Bronchial epithelial cell (primary cell): ENCODE measurements at places on chromosomes 5 and 9. TPM values are rescaled to one million over a fixed set of nuclear protein-coding genes. Genes with fewer than 3 reads are reported as not detected.

The PROB1 gene
- total RNA-seq: 0.51 and 0.53 TPM in 2 replicates

The FUT7 gene
- total RNA-seq: not detected in 2 replicates

The SEC61B gene
- total RNA-seq: 62.9 and 77.2 TPM in 2 replicates

The TMEM171 gene
- 0.26 and 0.51 TPM in 2 replicates for total RNA-seq

The WNK2 gene
- under 0.01 and 0.64 TPM in 2 replicates for total RNA-seq

The WDR38 gene
- not detected in 2 replicates for total RNA-seq

The ACTBL2 gene
- total RNA-seq: under 0.01 TPM in 1 of 2 replicates, not detected in the other

The PCDHA2 gene
- total RNA-seq: under 0.01 TPM in 1 of 2 replicates, not detected in the other

The TAS2R1 gene
- not detected in 2 replicates for total RNA-seq

The OR1Q1 gene
- not detected in 2 replicates for total RNA-seq

The ORM1 gene
- not detected in 2 replicates for total RNA-seq

The NMUR2 gene
- total RNA-seq: not detected in 2 replicates

The HSPB3 gene
- total RNA-seq: not detected in 2 replicates

The PCDHB5 gene
- 0.26 TPM in 2 replicates for total RNA-seq

The PCA3 gene
- not detected in 2 replicates for total RNA-seq

The TRIM41 gene
- total RNA-seq: 10.3 and 26.0 TPM in 2 replicates

The MAST4 gene
- 10.3 and 21.1 TPM in 2 replicates for total RNA-seq

The NIPAL4 gene
- total RNA-seq: 5.3 and 9.2 TPM in 2 replicates

The FIBCD1 gene
- total RNA-seq: 0.26 and 0.51 TPM in 2 replicates

The FBP2 gene
- total RNA-seq: not detected in 2 replicates

The ZNF483 gene
- 0.26 and 0.51 TPM in 2 replicates for total RNA-seq

The TMEM174 gene
- total RNA-seq: not detected in 2 replicates

The FOXD4 gene
- 0.26 TPM in 2 replicates for total RNA-seq

The LRRTM2 gene
- not detected in 2 replicates for total RNA-seq

The IL13 gene
- total RNA-seq: not detected in 2 replicates

The PGM5 gene
- under 0.01 TPM in 1 of 2 replicates, not detected in the other for total RNA-seq

The RCL1 gene
- total RNA-seq: 13.2 and 21.9 TPM in 2 replicates

The GCNT4 gene
- 2.9 and 5.5 TPM in 2 replicates for total RNA-seq

The CCDC180 gene
- under 0.01 and 0.13 TPM in 2 replicates for total RNA-seq

The TMOD1 gene
- total RNA-seq: not detected in 2 replicates

The IFNB1 gene
- 0.26 TPM in 2 replicates for total RNA-seq

The WNT8A gene
- not detected in 2 replicates for total RNA-seq

The FOXD4L4 gene
- total RNA-seq: under 0.01 and 0.26 TPM in 2 replicates

The TMEM267 gene
- total RNA-seq: 12.4 and 30.6 TPM in 2 replicates

The OTULINL gene
- 0.77 and 0.79 TPM in 2 replicates for total RNA-seq

The PLPP6 gene
- total RNA-seq: 5.9 and 6.1 TPM in 2 replicates

The ACSL6 gene
- 0.13 and 0.26 TPM in 2 replicates for total RNA-seq

The TRIM14 gene
- 1.8 and 5.8 TPM in 2 replicates for total RNA-seq

The CDH9 gene
- not detected in 2 replicates for total RNA-seq

The PAIP2 gene
- 68.7 and 80.3 TPM in 2 replicates for total RNA-seq

The PCDHA12 gene
- under 0.01 and 0.13 TPM in 2 replicates for total RNA-seq

The RICTOR gene
- total RNA-seq: 23.7 and 35.0 TPM in 2 replicates

The COL5A1 gene
- 0.90 and 6.3 TPM in 2 replicates for total RNA-seq

The ZNF618 gene
- total RNA-seq: 1.3 and 1.6 TPM in 2 replicates

The TMEM215 gene
- total RNA-seq: not detected in 2 replicates

The HK3 gene
- total RNA-seq: under 0.01 TPM in 1 of 2 replicates, not detected in the other

The HMCN2 gene
- under 0.01 TPM in 2 replicates for total RNA-seq

The SHOC1 gene
- total RNA-seq: under 0.01 TPM in 2 replicates

The RBM27 gene
- total RNA-seq: 19.7 and 25.0 TPM in 2 replicates

The CNTNAP3B gene
- 6.4 and 11.1 TPM in 2 replicates for total RNA-seq

The PFN3 gene
- not detected in 2 replicates for total RNA-seq
